Type B pancreatic cell (in vitro differentiated cells): ENCODE measurements at places on chromosomes 7 and 10.

DNA sequence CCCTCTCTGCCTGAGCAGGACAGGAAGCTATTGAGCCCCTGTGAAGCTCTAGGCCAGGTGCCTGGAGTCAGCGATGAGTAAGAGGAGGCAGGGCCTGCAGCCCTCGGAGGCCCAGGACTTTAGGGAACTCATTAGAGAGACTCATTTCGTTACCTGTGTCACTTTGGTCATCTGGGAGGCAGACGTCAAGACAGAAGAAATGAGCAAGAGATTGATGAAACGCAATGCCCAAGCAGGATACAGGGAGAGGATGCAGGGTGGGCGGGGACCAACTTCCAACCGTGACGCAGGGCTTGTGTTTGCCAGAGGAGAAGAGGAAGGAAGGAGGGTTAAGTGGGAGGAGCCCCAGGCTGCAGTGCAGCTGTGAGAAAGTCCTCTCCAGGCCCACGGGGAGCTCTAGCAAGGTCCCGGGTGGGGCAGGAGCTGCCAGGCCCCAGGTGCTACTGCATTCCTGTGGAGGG is 26.4 kb upstream of the GNA12 start:
- H3K36me3 ChIP-seq, result no peaks in the 10 kb centered on the region
- DNase-seq, result no peak
- no peaks in the 10 kb centered on the region for H3K27me3 ChIP-seq

GRCh38 chr7:76505168-76506080 is 4.9 kb upstream of the UPK3B start:
- peaks cover 4% of the 10 kb centered on the region for H3K4me1 ChIP-seq
- no peaks in the 10 kb centered on the region for H3K27me3 ChIP-seq
- peak; percentile 61 for DNase-seq
- no peaks in the 10 kb centered on the region for H3K36me3 ChIP-seq
- no peak overlapping the region for H3K27ac ChIP-seq
- H3K4me3 ChIP-seq, result no peak overlapping the region

GRCh38 chr7:92527300-92528187 is 776 bp downstream of the PEX1 start:
- peaks cover 12% of the 10 kb centered on the region for H3K36me3 ChIP-seq
- DNase-seq, result peak; percentile 74
- H3K27me3 ChIP-seq, result peaks cover 3% of the 10 kb centered on the region

DNA sequence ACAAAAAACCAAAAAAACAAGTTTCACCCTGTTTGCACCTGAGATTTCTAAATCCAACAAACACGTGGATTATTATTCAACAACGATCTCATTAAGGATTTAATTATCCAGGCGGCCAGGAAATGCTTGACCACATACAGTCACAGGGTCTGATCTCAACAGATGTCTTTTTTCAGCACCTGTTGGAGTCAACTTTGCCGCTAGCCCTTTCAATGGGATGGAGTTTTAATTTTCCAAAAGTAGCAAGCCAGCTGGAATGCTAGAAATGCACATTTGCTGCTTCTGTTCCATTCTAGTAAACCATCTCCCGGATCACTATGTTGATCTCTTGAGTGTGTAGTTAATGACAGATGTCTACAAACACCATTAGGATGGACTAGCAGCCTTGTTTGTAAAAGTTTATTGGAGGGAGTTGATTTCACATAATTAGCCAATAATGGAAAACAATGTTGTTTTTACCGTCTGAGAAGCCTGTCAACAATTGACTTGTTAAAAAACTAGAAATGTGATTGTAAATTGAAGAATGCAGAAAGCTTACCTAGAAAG is 64.2 kb upstream of the DKK1 start:
- H3K27me3 ChIP-seq, result no peaks in the 10 kb centered on the region
- no peak overlapping the region for H3K27ac ChIP-seq
- DNase-seq, result no peak
- no peaks in the 10 kb centered on the region for H3K4me1 ChIP-seq
- no peak overlapping the region for H3K4me3 ChIP-seq
- H3K36me3 ChIP-seq, result no peaks in the 10 kb centered on the region

DNA sequence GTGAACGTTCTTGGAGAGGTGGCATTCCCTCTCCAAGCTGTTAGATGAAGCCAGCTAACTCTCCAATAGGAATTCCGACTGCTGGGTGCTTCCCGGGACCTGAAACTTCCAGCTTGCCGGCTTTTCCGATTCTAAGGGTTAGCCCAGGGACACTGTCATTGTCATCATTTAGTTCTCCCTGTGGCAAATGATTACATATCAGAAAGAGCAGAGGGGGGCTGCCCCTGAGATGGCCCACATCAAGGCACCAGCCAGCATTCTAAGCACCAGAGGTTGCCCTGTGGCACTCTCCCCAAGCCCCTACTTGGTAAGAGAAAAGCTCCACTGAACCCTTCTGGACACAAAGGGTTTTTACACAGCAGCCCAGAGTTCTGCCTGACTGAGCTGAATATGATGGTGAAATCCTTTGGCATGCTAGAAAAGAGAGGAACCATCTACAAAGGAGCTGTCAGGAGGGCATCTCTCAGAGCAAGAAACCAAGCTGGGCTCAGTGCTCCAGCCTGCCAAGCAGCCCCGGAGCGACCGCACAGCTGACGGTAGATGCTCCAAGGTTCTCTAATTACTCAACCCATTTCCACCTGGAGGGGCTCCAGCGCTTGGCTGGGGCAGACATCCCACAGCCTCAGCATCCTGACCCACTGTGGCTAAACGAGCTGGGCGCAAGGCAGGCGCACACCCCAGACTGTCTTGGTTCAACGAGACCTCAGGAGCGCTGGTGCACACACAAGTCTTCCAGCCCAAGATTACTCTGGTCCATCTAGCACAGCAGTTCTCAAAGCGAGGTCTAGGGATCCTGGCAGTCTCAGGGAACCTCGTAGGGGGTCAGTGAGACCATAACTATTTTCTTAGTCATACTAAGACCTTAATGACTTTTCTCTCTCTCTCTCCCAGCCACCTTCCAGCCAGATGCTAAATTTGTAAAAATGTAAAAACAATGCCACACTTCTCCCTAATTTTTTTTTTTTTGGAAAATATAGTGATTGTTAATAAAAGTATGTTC is 160.5 kb downstream of the GFRA1 start:
- H3K4me1 ChIP-seq, result peaks cover 8% of the 10 kb centered on the region
- DNase-seq, result no peak
- H3K36me3 ChIP-seq, result peaks cover 1% of the 10 kb centered on the region
- H3K27me3 ChIP-seq, result peaks cover 5% of the 10 kb centered on the region

- H3K36me3 ChIP-seq, result peaks cover 19% of the 10 kb centered on the region
- H3K27me3 ChIP-seq, result no peaks in the 10 kb centered on the region
- no peak for DNase-seq
- peaks cover 30% of the 10 kb centered on the region for H3K4me1 ChIP-seq
- H3K4me3 ChIP-seq, result no peak overlapping the region
Measured at GRCh38 chr10:102508506-102508905, 4.7 kb downstream of the SUFU start.

DNA sequence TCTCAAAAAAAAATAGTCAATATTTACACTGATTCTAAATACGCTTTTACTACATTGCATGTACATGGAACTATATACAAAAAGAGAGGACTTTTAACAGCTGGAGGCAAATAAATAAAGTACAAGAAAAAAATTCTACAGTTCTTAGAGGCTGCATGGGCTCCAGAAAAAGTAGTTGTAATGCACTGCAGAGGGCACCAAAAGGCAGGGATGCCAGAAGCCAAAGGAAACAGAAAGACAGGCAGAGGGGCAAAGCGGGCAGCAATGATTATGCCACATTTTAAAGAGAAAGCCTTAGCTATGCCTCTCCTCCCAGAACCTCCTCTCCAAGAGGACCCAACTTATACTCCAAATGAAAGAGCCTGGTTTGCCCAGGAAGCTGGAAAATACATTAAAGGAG is 11.6 kb upstream of the ADCK2 start:
- no peaks in the 10 kb centered on the region for H3K36me3 ChIP-seq
- DNase-seq, result no peak
- H3K4me1 ChIP-seq, result peaks cover 16% of the 10 kb centered on the region
- no peak overlapping the region for H3K4me3 ChIP-seq
- no peak overlapping the region for H3K27ac ChIP-seq

GRCh38 chr7:141460781-141461715 is 90.2 kb upstream of the AGK start:
- no peak for DNase-seq
- no peaks in the 10 kb centered on the region for H3K36me3 ChIP-seq
- no peak overlapping the region for H3K4me3 ChIP-seq
- peak overlapping the region; percentile 68 for H3K27ac ChIP-seq
- H3K27me3 ChIP-seq, result no peaks in the 10 kb centered on the region

GRCh38 chr10:60130130-60130579 is 223.8 kb upstream of the CCDC6 start:
- peaks cover 31% of the 10 kb centered on the region for H3K36me3 ChIP-seq
- H3K27me3 ChIP-seq, result no peaks in the 10 kb centered on the region
- peak overlapping the region; percentile 72 for H3K27ac ChIP-seq
- DNase-seq, result no peak
- H3K4me1 ChIP-seq, result peaks cover 5% of the 10 kb centered on the region

DNA sequence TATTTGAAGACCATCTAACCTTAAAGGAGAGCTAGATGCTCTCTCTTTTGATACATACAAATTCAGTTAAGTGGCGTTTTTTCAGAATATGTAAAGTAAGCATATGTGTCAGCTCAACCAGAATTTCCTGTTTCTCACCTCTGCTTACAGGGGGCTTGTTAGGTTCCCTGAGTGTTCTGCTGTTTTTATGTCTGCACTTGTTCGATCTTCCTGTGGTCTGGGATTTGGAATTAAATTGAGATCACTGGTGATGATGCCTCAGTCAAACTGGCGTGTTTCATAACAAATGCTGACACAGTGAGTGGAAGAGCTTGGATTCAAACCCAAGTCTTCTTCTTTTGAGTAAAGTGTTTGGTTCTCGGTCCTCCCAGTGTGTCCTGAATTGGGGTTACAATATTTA is 348.3 kb upstream of the AKR1E2 start:
- no peak for DNase-seq
- H3K27ac ChIP-seq, result no peak overlapping the region
- H3K4me1 ChIP-seq, result peaks cover 22% of the 10 kb centered on the region
- no peak overlapping the region for H3K4me3 ChIP-seq

- DNase-seq, result no peak
- H3K27me3 ChIP-seq, result no peaks in the 10 kb centered on the region
- H3K4me3 ChIP-seq, result no peak overlapping the region
- H3K4me1 ChIP-seq, result peaks cover 13% of the 10 kb centered on the region
- no peak overlapping the region for H3K27ac ChIP-seq
- no peaks in the 10 kb centered on the region for H3K36me3 ChIP-seq
Measured at GRCh38 chr10:26486990-26487850, 49.1 kb downstream of the APBB1IP start.

GRCh38 chr10:95729323-95730055 is 26.5 kb upstream of the ENTPD1 start:
- H3K27ac ChIP-seq, result no peak overlapping the region
- H3K4me3 ChIP-seq, result no peak overlapping the region
- DNase-seq, result no peak
- no peaks in the 10 kb centered on the region for H3K36me3 ChIP-seq
- H3K27me3 ChIP-seq, result no peaks in the 10 kb centered on the region

GRCh38 chr7:52325237-52325636 is 710.2 kb upstream of the POM121L12 start:
- no peaks in the 10 kb centered on the region for H3K36me3 ChIP-seq
- no peak for DNase-seq
- H3K4me1 ChIP-seq, result no peaks in the 10 kb centered on the region
- H3K4me3 ChIP-seq, result no peak overlapping the region
- H3K27ac ChIP-seq, result no peak overlapping the region
- H3K27me3 ChIP-seq, result peaks cover 3% of the 10 kb centered on the region

- peaks cover 4% of the 10 kb centered on the region for H3K4me1 ChIP-seq
- no peak overlapping the region for H3K4me3 ChIP-seq
- DNase-seq, result no peak
- peaks cover under 1% of the 10 kb centered on the region for H3K27me3 ChIP-seq
- H3K27ac ChIP-seq, result no peak overlapping the region
Measured at GRCh38 chr7:476736-477360, 42.8 kb downstream of the PDGFA start.

GRCh38 chr10:57952741-57953140 is 315.0 kb downstream of the IPMK start:
- no peak for DNase-seq
- no peak overlapping the region for H3K27ac ChIP-seq
- no peak overlapping the region for H3K4me3 ChIP-seq
- no peaks in the 10 kb centered on the region for H3K27me3 ChIP-seq
- no peaks in the 10 kb centered on the region for H3K4me1 ChIP-seq

- peaks cover 31% of the 10 kb centered on the region for H3K36me3 ChIP-seq
- DNase-seq, result no peak
- no peaks in the 10 kb centered on the region for H3K27me3 ChIP-seq
- H3K4me3 ChIP-seq, result no peak overlapping the region
Measured at GRCh38 chr10:5461914-5462840, 37.2 kb downstream of the CALML5 start.

- DNase-seq, result no peak
- no peaks in the 10 kb centered on the region for H3K27me3 ChIP-seq
- peaks cover 8% of the 10 kb centered on the region for H3K36me3 ChIP-seq
- peak overlapping the region; percentile 91 for H3K4me3 ChIP-seq
Measured at GRCh38 chr10:114526126-114526503, 121.8 kb upstream of the AFAP1L2 start.

DNA sequence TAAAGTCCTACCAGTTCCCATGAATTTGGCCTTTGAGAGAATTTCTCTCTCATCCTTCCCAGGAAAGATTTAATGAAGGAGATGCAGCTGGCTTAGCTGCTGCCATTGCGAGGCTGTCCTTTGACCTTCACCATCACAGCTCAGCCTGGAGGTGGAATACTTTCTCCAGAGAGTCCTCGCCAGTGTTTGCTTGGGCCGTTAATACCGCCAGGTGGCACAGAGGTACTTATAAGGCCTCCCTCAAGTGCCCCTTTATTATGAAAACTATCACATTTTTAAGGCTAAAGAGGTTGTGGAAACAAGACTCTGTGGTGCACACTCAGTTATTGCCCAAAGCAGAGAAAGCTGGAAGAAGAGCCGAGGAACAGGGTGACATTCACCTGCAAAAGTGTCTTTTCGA is 330.6 kb downstream of the CCSER2 start:
- H3K36me3 ChIP-seq, result no peaks in the 10 kb centered on the region
- DNase-seq, result no peak
- no peak overlapping the region for H3K27ac ChIP-seq
- H3K27me3 ChIP-seq, result no peaks in the 10 kb centered on the region
- no peak overlapping the region for H3K4me3 ChIP-seq

- H3K27ac ChIP-seq, result no peak overlapping the region
- H3K4me1 ChIP-seq, result peaks cover 3% of the 10 kb centered on the region
- H3K4me3 ChIP-seq, result no peak overlapping the region
- H3K27me3 ChIP-seq, result no peaks in the 10 kb centered on the region
Measured at GRCh38 chr7:106369352-106369751, 84.6 kb upstream of the NAMPT start.

DNA sequence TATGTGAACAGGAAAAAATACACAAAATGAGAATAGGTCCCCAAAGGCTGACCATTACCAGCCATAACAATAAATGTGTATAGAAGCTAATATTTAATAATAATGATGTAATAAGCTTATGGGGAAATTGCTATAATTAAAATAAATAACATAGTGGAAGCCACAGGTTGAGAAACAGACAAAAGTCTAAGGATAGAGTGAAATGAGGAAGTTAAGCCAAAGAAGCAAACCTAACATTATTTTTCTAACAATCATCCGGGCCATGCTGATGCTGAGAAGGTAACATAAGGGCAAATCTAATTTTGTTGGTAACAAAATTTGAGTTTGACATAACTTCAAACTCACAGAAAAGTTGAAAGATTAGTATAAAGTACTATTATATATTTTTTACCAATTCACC is 115.9 kb downstream of the MICU1 start:
- H3K27ac ChIP-seq, result no peak overlapping the region
- no peak overlapping the region for H3K4me3 ChIP-seq
- no peaks in the 10 kb centered on the region for H3K27me3 ChIP-seq
- H3K36me3 ChIP-seq, result peaks cover 22% of the 10 kb centered on the region
- H3K4me1 ChIP-seq, result no peaks in the 10 kb centered on the region

GRCh38 chr10:44260286-44260928 is 124.5 kb downstream of the CXCL12 start:
- no peak overlapping the region for H3K27ac ChIP-seq
- H3K36me3 ChIP-seq, result no peaks in the 10 kb centered on the region
- no peak overlapping the region for H3K4me3 ChIP-seq
- H3K4me1 ChIP-seq, result peaks cover 23% of the 10 kb centered on the region
